ENCODE measurements at places on chromosomes 1 and 21.

- DNase-seq, result no peak
Observed at GRCh38 chr21:26845759-26846035, 488 bp upstream of the ADAMTS1 start.

DNA sequence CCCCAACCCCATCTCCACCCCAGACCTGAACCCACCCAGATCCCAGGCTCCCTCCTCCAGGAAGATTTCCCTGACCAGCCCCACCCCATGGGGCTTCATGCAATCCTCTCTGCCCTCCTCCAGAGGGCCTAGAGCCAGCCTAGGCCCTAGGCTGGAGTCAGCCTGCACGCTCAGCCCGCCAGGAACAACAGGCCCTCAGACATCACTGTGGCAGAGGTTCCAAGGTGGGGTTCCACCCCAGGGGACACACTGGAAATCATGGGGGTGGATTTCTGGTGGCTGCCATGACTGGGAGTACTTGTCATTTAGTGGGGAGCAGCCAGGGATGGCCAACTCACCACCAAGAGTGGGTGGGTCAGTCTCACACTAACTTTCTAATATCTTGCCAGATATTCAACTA is 122.0 kb downstream of the GLIS1 start:
- no peak for DNase-seq

GRCh38 chr1:19809044-19809750 is 5.9 kb downstream of the RNF186 start:
- DNase-seq, result no peak

DNA sequence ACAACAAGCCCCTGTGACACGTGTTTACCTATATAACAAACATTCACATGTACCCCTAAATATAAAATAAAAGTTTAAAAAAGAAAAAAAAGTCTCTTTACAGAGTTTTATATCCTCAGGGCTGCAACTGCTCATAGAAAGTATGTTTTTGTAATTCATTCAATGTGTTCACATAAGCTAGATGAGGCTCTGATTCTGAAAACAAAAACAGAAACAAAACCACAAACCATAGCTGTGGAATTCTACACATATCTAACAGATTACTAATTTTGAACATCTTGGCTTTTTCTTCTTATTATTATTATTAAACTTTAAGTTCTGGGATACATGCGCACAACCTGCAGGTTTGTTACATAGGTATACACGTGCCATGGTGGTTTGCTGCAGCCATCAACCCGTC is 579.6 kb upstream of the ZRANB2 start:
- no peak for DNase-seq

GRCh38 chr1:61337037-61337436 is 254.7 kb downstream of the NFIA start:
- DNase-seq, result no peak

DNA sequence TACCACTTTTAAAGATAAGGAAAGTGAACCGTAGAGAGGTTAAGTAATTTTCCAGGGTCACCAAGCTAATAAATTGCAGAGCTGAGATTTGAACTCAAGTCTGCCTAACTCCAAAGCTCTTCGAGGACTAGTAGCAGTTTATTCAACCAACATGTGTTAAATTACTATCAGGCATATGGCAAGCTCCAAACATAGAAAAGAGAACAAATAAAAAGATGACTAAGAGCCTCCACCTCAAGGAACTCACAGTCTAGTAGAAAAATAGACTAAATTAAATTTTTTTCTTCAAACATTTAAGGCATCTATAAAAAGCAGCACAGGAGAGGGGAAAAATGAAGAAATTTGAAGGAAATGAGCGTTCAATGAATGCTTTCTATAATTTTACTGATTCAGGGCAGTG is 22.2 kb downstream of the SLC9C2 start:
- DNase-seq, result no peak

- DNase-seq, result no peak
Observed at GRCh38 chr1:27931759-27932158, 3.0 kb upstream of the SMPDL3B start.

- no peak for DNase-seq
Observed at GRCh38 chr1:205543351-205544301, 39.2 kb downstream of the CDK18 start.

DNA sequence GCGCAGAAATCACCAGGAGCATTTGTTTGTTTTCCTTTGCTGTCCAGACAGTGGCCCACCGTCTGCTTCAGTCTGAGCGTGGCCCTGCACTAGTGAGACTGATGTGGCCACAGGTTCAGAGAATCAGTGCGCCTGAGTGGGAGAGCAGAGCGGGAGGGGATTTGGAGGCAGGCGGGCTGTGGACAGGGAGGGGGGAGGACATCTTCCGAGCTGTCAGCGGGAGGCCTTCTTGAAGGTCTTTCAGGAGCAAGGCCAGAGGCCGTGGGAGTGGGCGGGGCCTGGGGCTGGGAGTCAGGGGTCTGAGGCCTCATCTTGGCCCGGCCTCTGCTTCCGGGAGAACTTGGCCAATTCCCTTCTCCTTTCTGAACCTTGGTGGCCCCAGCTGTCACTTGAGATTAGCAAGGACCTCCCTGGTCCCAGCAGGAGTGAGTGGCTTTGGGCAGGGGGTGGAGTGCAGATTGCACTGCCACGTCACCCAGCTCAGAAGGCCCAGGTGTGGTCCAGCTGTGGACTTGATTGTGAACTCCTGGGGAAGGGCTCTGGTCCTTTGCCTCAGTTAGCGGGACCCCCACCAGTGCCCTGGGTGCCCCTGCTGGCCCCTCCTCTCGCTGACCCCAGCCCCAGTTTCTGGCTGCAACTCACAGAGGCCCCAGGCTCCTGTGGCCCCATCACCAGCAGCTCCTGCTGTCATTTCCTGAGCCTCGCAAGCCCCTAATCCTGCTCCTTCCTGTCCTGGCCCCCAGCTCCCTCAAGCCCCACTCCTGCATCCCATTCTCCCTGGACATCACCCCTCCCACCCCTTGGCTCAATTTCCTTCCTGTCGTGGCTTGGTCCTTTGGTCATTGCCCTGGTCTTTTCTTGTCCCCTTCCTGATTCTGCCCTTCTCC is 8.4 kb downstream of the TNFRSF1B start:
- DNase-seq, result no peak

GRCh38 chr21:41753006-41753898 is 13.6 kb downstream of the RIPK4 start:
- DNase-seq, result no peak

All from frontal cortex (tissue), 4 donors.